ENCODE measurements at places on chromosomes 12 and 14. TPM values are rescaled to one million over a fixed set of nuclear protein-coding genes. Genes with fewer than 3 reads are reported as not detected.

GRCh38 chr12:46524778-46525177 lies 152.2 kb upstream of the SLC38A2 start:
- no peak for DNase-seq

DNA sequence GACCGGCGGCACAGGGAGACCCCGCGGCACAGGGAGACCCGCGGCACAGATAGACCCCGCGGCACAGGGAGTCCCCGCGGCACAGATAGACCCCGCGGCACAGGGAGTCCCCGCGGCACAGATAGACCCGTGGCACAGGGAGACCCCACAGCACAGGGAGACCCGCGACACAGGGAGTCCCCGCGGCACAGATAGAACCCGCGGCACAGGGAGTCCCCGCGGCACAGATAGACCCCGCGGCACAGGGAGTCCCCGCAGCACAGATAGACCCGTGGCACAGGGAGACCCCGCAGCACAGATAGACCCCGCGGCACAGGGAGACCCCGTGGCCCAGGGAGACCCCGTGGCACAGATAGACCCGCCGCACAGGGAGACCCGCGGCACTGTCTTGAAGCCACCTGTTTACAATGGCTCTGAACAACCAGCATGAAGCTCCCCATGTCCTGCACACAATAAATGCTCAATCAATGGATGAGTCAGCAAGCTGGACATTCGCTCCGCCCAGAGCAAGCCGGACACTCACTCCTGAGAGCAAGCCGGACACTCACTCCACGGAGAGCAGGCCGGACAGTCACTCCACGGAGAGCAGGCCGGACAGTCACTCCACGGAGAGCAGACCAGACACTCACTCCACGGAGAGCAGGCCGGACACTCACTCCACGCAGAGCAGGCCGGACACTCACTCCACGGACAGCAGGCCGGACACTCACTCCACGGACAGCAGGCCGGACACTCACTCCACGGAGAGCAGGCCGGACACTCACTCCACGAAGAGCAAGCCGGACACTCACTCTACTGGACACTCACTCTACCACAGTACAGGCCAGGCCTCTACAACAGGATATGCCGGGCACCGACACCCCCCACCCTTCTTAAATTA lies 121.9 kb downstream of the RFLNA start:
- no peak for DNase-seq

The GARIN6 gene
- not detected for total RNA-seq

The MYO1H gene
- not detected for total RNA-seq

The COX8C gene
- total RNA-seq, result not detected
